ENCODE measurements at places on chromosomes 13 and 19.

GRCh38 chr19:18869023-18869618, 26.8 kb downstream of the CERS1 start:
- DNase-seq: no peak

DNA sequence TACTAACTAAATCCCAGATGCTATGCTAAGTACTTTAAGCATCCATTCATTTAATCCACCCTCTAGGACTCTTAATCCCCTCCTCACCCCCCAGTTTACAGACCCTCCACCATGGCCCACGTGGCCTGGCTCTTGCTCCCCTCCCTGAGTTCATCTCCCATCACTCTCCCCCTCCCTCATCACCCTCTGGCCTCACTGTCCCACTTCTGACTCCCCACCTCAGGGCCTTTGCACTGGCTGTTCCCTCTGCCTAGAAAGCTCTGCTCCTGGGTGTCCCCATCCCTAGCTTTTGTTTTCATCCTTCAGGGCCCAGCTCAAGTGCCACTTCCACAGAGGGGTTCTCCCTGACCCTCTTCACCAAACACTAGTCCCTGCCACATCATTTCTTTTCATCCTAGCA, 4.2 kb downstream of the B9D2 start:
- DNase-seq: no peak

- DNase-seq: no peak
Measured at GRCh38 chr13:106898231-106898630, 330.3 kb upstream of the ARGLU1 start.

DNA sequence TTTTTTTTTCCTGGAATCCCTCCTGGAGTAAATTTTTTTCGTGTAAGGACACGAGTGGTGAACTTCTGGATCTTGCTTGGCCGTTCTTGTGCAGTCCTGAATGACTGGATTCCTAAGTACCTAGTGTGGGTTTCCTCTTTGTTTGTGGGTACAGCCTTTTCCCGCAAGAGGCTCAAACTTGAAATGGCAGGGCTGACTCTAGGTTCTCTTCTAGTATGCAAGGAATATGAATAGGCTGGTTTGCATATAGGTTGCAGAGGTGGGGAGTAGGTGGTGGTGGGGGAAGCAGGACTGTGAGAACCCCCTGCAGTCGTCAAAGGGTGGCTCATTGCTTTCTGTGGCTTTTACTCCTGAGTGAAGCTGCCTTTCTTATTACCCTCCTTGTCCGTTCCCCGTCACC, 13.6 kb downstream of the UBAC2 start:
- DNase-seq: peak; percentile 31

DNA sequence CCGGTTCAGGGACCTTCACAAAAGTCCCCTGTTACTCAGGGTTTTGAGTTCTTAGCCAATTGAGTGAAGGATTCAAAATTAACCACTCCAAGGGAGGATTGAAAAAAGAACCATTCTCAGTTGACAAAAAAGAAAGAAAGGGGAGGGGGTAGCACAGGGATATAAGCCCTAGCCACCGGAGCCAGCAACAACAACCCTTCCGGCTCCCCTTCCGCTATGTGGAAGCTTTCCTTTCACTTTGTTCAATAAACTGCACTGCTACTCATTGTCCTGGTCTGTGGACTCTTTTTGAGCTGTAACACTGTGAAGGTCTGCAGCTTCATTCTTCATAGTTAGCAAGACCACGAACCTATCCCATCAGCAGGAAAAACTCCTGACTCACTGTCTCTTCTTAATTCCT, 1488.1 kb upstream of the PRR20A start:
- DNase-seq: no peak

DNA sequence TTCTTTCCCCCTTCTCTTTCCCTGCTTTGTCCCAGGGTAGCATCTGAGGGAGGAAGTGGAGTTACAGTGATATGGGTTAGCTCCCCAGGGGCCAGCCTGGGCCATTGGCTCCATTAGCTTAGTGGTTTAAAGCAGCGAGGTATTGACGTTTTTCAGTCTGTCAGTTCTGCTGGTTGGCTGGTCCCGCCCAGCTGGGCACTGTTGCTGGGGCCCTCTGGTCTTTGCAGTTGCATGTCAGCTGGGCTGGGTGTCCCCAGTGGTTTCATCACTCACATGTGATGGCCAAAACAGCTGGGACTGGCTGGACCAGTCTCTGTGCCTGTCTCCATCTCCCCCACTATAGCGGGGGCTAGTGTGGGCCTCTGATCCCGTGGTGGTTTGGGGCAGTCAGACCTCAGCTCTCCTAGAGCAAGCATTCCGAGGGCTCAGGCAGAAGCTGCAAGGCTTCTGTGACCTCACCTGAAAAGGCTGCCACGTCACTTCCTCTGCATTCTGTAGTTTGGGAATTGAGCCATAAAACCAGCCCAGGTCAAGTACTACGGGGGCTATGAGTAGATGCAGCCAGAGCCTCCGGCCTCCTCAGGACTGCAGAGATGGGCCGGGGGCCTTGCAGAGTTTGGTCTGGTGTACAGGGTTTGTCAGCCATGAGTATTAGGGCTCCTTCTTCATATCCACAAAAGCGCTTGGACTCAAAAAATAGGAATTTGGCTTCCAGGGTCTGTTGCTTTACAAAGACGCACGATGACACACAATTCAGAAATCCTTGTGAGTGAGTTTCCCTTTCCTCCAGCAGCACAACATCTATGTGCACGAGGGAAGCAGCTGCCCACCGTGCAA, 30.0 kb downstream of the TSSK6 start:
- DNase-seq: no peak

- DNase-seq: no peak
Measured at GRCh38 chr13:44255771-44256364, 117.8 kb upstream of the SERP2 start.

- DNase-seq: no peak
Measured at GRCh38 chr19:38662537-38663155, 15.2 kb downstream of the ACTN4 start.

- no peak for DNase-seq
Measured at GRCh38 chr19:2575734-2576481, 100.0 kb downstream of the GADD45B start.

- DNase-seq: no peak
Measured at GRCh38 chr13:33884531-33885220, 66.7 kb downstream of the RFC3 start.

- peak; percentile 61 for DNase-seq
Measured at GRCh38 chr19:47032171-47032811, 12.7 kb downstream of the NPAS1 start.

- DNase-seq: no peak
Measured at GRCh38 chr13:44212633-44213396, 160.8 kb upstream of the SERP2 start.

- DNase-seq: no peak
Measured at GRCh38 chr19:28504139-28504538, 708.8 kb downstream of the UQCRFS1 start.

GRCh38 chr19:51786646-51787494, 8.1 kb upstream of the FPR3 start:
- no peak for DNase-seq

- no peak for DNase-seq
Measured at GRCh38 chr13:102033386-102033785, 368.5 kb downstream of the FGF14 start.

- DNase-seq: no peak
Measured at GRCh38 chr19:51018745-51019543, 565 bp downstream of the KLK10 start.

- DNase-seq: no peak
Measured at GRCh38 chr19:2970201-2970835, 7.0 kb upstream of the TLE6 start.

- peak; percentile 87 for DNase-seq
Measured at GRCh38 chr19:19145684-19146608, 7.7 kb upstream of the TMEM161A start.

DNA sequence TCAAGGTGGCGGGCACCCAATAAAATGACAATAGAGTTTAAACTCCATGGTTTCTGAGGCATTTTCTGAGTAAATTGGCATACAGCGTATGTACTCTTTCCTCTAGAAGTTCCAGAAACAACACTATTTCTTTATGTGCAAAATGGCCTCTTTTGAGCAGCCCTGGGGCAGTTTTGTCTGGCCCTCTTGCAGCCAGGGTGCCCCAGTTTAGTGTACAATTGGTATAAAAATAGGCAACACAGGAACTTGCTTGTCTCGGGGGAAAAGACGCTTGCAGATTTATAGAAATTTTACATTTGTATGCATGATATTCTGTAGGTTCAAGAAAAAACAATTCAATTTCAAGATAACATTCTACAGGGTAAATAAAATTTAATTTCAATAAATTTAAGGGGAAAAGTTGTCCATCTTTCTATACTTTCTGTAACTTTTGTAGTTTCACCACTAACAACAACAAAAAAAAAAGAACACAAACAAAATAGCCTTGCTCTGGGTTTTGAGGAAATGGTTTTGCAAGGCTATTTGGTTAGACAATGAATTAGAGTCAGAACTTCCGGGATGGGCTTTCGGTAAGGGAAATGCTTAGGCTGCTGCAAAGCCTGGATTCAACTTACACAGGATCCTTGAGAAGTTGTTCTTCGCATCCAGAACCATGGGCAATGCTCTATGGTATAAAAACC, 45.3 kb downstream of the LRCH1 start:
- DNase-seq: no peak

GRCh38 chr13:105147461-105147860, 1388.0 kb downstream of the EFNB2 start:
- DNase-seq: no peak

DNA sequence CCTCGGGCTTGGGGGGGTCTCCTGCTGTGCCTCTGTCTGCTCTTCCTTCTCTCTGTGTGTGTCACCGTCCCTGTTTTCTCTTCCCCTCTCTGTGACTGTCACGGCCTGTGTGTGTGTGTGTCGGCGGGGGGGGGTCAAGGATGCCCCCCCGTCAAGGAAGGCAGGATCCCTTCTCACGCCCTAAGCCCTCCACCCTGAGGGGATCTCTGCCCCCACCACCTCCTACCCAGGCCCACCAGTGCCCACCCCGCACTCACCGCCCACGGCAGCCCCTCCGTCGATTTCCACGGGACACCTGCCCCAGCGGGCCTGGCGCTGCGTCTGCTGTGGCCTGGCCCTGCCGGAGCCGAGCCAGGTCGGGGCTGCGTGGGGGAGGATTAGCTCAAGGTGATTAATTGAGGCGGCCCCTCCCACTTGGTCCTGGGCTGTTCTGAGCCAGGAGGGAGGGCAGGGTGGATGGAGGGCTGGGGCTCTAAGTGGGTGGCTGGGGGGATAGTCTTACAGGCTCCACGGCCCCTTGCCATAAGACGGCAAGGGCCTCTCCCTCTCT, at the start of gene RAX2:
RAX2 (minus strand) TSS at position 323 of the 550 bp plus-strand sequence. CDS start 486 bp downstream, outside the sequence.
- no peak for DNase-seq

GRCh38 chr19:51016798-51017683, 2.5 kb downstream of the KLK10 start:
- peak; percentile 49 for DNase-seq

GRCh38 chr19:4814625-4815425, 16.7 kb downstream of the TICAM1 start:
- DNase-seq: no peak

- DNase-seq: peak; percentile 41
Measured at GRCh38 chr19:9406798-9407352, 28.5 kb downstream of the ZNF266 start.

DNA sequence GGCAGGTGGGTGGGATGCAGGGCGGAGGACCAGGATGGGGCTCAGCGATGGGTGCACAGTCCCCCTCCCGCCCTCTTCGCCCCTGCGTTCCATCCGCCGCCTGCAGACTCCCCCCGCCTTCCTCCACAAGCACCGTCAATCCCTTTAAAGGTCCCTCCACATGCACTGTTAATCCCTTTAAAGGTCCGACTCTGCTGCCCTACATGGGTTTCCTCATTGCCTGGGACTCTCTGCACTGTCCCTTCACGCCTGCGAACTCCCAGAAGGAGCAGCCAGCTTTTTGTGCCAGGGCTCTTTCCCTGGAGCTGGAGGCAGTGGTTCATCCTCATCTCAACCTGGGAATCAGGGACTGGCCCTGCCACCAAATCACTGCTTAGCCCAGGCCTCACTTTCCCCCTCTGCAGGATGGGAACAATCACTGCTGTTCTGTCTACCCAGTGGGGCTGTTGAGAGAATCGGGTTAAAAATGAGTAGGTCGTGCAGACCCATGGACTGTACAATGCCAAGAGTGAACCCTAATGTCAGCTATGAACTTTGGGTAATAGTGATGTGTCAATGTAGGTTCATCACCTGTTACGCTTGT, 20.4 kb downstream of the ZNF574 start:
- DNase-seq: no peak

- peak; percentile 49 for DNase-seq
Measured at GRCh38 chr19:10289167-10289835, 451 bp upstream of the ICAM5 start.

DNA sequence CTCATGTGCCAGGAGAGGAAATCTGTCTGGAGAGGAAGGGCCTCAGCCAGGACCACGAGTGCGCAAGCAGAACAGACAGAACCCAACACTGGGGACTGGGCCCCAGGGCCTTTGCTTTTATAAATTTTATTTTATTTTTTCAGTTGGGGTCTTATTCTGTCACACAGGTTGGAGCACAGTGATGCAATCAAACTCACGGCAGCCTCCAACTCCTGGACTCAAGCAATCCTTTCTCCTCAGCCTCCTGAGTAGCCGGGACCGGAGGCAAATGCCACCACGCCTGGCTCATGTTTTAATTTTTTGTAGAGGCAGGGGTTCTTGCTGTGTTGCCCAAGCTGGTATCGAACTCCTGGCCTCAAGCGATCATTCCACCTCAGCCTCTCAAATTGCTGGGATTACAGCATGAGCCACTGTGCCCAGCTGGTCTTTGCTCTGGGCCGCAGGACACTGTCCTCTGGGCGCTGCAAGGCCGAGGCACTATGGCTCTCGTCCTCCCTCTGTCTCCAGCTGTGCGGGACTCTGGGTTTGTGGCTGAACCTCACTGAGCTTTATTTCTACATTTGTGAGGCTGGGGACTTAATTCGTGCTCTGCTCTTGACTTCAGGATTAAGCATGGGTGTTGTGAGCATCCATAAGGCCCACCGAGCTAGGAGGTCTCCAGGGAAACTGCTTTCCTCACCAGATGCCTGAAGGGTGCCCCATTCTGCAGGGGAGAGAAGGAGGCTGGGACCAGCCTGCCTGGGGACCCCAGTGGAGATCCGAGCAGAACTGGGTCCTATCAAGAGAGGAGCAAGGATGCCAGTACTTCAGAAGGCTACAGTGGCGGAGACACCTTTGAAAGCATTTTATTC, 144.2 kb upstream of the VSTM2B start:
- no peak for DNase-seq

DNA sequence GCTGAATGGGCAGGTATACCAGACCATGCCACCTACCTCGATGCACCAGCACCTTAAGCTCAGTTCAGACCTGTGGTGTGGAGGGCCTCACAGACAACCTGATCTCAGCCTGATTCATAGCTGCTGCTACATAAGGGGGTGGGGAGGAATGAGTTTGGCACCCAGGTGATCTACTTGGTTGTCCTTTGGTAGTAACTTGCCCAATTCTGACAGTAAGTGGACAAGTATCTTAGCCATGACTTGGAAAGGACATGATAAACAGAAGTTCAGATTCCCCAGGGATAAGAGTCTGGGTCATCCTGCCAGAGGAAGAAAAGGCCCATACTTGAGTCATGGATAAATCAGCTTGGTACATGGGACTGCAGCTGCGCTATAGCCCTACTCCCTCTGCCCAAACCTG, 28.4 kb upstream of the SOHLH2 start:
- DNase-seq: no peak

- no peak for DNase-seq
Measured at GRCh38 chr13:45925151-45925550, 73.6 kb upstream of the SIAH3 start.

Data from activated T-cell treated with anti-CD3 and anti-CD28 coated beads for 4 hours (primary cell).